ENCODE measurements at places on chromosomes 2 and 18.

- no peak for DNase-seq
These were observed 119.2 kb downstream of the KCNF1 start for GRCh38 chr2:11030909-11031308.

DNA sequence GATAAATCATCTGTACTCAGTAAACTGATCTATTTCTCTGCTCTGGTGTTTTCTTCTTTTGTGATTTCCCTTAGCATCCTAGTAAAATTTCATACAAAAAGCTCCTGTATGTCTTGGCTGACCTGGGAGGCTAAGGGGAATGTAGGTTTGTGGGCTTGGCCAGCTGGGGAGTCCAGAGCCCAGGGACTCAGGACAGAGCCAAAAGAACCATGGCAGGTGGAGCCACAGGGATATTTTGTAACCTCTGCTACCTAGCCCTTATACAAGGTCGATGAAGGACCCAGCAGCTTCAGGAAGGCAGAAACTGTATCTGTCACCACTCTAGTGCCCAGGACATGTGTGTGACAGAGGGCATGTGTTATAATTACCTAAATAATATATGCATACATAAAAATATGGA lies 22.7 kb upstream of the ZCCHC2 start:
- DNase-seq, result no peak

GRCh38 chr2:52097071-52097470 lies 1065.1 kb upstream of the NRXN1 start:
- DNase-seq, result no peak

DNA sequence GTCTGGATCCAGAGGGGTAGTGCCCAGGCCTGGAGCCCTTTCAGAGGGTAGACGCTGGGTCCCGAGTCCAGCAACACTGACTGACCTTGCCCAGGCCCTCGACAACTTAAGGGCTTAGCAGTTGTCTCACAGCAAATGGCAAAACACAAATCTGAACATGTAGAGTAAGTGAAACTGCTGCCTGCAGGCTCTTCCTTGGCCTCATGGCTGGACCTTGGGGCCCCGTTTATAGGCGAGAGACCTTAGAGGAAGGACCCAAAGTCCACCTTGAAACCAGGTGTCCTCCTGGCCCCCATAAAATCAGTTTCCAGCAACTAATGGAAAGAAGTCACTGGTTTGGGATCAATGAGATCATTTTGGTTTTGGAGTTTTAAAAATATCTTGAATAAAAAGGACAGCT lies 154.4 kb downstream of the MYO1B start:
- DNase-seq, result no peak

- DNase-seq, result no peak
These were observed 337.4 kb downstream of the LPIN1 start for GRCh38 chr2:12083713-12084419.

- no peak for DNase-seq
These were observed 10.4 kb downstream of the NR4A2 start for GRCh38 chr2:156322051-156322685.

DNA sequence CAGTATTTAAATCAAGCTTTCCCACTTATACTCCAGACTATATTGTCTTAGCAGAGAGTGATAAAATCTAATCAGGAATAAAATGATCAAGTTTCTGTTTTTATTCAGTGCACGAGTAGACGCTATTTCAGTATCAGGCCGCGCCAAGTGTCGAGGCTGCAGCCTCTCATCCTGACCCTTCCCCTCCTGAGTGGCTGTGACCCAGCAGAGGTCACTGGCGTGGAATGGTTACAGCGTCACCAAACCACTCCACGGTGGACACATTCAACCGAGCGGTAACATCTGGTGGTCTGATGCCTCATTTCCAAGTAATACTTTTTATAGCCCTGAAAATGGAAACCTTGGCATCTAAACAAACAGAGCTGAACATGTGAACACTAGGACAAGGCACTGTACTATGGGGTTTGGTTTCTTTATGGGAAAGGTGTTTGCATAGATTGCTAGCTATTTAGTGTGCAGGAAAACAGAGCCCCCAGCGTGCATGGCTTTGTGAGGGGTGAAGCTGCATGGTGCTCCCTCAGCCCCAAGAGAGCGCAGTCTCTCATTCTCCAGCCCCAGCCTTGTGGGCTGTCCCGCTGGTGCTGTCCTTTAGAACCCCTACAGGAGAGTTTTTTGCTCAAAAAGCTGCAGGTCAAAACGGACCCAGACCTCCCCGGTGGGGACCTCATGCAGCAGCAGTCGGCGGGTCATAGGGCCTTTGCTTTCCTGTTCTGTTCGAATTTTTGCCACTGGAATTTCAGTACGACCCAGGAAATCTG lies 28.4 kb downstream of the FAM228A start:
- no peak for DNase-seq

DNA sequence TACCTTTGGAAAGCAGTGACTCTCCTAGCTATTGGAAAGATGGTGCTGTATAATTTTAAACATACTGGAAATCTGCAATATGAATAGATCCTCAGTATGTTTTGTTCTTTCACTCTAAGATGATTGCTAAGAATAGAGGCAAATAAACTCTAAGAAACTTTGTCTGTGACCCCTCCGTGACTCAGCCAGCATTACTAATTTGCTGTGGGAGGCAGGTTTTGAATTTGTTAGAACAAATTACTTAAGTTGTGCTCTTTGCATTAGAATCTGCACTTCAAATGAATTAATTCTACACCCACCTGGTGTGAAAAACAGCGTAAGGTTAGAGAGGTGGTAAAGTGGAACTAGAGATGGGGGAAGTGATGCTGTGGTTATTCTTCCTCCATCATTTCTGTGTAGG lies 142.2 kb downstream of the RAPGEF4 start:
- DNase-seq, result no peak

- DNase-seq, result no peak
These were observed at the start of gene LRRTM1 for GRCh38 chr2:80303909-80304837. Gene LRRTM1 (minus strand): TSS chr2:80304752. CDS start chr2:80303819, 933 bp downstream.

- no peak for DNase-seq
These were observed 137.5 kb downstream of the DYM start for GRCh38 chr18:49322765-49323490.

GRCh38 chr2:171086352-171087290 lies 74.1 kb downstream of the TLK1 start:
- DNase-seq, result peak; percentile 3

DNA sequence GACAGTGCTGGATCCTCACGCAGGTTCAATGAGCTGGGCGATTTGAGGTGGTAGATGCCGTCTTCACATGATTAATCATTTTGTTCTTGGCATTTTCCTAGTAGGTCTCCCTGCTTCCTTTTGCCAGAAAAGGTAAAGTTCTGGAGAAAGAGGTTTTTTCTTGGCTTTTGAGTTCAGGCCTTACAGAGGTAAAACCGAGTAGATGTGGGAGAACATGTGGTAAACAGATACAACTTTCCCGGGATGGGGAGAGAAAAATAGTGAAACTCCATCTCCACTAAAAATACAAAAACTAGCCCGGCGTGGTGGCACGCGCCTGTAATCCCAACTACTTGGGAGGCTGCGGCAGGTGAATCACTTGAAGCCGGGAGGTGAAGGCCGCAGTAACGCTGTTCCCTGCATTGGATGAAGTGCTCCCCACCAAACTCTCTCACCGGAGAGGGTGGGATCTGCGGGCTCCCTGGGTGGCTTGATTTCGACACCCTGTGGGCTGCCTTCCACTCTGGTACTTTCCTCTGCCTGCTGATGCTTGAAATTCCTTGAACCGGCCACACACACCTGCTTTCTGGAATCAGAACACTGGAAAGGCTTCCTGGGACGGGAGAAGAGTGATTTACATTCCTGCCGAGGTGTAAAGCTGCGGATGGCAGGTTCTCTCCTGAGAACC lies 88.8 kb downstream of the ACTR3 start:
- no peak for DNase-seq

DNA sequence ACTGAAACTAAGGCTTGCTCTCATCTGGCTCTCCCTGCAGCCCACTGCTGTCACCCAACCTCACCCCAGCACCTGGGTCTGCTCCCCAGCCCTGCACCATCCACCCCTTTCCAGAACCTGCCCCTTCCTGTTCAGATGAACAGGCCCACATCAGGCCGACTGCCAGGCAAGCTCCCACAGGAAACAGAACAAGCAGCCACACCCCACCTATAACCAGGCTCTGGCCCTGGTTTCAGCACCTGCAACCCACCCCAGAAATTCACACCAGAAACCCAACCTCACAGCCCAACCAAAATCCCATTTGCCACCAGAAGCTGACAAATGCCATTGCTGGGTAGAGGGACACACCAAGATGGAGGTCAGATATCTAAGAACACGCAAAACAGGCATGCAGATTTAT lies 159.2 kb upstream of the ID2 start:
- no peak for DNase-seq

DNA sequence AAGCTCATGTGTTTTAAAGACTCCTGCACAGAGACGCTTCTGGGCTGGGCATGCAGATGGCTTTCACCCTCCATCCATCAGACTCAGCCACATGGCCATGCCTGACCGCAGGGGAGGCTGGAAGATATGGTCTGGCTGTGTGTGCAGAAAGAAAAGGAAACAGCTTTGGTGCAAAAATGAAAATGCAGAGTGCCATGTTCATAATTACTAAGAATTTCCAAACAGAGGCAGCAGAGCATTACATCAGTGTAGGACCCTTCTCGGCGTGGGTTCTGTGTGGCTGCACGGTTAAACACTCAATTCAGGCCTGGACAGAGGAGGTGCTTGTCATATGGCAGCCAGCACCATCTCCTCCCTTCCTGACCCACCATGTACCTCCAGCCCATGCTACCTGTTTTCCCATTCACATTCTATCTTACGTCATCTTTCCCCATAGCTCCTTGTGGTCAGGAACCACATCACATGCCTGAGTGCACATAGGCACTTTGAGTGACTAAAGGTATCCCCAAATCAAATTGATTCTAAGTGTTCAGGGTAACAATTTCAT lies 200.3 kb upstream of the ID2 start:
- no peak for DNase-seq

DNA sequence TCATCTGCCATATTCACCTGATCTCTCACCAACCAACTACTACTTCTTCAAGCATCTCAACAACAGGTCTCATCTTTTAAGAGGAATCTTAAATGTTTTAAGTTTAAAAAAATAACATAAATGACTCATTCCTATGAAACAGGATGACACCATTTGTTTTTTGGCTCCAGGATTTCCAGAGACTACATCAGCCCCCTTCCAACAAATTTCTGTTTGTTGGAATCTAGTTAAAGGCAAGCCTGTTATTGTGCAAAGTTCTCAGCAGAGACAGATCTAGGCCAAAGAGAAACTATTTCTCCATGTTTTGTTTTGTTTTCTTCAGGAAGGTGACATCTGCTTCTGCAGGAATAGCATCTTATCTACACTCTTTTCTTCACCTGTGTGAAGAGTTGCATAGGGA lies 204.8 kb upstream of the SH3BP4 start:
- DNase-seq, result no peak

- DNase-seq, result no peak
These were observed 60.8 kb downstream of the MYO3B start for GRCh38 chr2:170238776-170239175.

DNA sequence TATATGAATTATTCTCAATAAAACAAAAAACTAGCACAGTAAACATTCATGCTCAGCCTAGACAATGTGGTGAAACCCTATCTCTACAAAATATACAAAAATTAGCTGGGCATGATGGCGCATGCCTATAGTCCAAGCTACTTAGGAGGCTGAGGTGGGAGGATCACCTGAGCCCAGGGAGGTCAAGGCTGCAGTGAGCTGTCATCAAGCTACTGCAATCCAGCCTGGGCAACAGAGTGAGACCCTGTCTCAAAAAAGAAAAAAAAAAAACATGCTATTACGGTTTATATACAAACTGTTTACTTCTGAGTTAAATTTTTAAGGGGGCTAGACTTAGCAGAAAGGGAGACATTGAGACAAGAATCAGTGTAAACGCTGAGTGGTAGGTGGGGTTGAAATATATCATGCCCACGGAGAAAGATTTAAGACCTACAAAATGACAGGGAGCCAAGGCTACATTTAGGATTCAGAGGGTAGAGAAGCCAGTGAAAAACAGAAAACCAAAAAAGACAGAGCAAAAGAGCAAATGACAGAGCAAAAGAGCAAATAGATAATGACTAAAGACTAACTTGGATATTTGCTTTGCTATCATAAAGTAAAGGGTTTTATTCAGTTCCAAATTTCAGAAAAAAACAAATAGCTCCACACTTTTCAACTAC lies 7.5 kb downstream of the TTC32 start:
- no peak for DNase-seq

DNA sequence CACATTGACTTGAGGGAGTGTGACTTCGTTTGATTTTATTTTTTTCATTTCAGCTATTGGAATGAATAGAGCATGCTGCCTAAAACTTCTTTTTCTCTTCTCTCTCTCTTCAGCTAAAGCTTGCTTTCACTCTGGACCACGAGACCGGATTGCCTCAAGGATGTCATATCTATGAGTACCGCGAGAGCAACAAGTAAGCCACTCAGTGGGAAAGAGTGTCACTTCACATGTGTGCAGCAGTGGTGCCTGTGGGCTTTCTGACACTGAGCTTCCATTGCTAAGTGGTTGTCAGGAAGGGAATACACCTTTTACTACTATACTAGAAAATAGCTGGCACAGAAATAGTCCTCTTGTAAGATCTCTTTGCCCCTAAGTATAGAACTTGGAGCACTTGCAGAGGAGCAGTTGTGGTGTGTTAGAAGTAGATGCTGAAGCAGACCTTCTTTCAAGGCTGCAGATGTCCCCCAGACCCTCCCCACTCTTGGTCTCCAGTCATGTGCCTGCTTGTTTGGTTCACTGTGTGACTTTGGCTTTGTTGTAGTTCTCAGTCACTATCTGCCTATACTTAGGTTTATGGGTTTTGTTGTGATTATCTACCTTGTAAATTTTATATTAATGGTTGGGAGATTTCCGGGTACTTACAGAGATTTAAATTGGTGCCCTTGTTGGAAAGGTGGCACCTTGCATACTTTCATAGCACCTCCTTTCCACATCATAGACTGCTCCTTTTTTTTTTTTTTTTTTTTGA lies 78.5 kb upstream of the ALPP start:
- DNase-seq, result no peak

GRCh38 chr2:158723181-158723838 lies 71.8 kb upstream of the DAPL1 start:
- DNase-seq, result no peak

- DNase-seq, result no peak
These were observed 4.0 kb downstream of the TMEM17 start for GRCh38 chr2:62501794-62502500.

- no peak for DNase-seq
These were observed 169.1 kb downstream of the DSEL start for GRCh38 chr18:67347438-67347837.

DNA sequence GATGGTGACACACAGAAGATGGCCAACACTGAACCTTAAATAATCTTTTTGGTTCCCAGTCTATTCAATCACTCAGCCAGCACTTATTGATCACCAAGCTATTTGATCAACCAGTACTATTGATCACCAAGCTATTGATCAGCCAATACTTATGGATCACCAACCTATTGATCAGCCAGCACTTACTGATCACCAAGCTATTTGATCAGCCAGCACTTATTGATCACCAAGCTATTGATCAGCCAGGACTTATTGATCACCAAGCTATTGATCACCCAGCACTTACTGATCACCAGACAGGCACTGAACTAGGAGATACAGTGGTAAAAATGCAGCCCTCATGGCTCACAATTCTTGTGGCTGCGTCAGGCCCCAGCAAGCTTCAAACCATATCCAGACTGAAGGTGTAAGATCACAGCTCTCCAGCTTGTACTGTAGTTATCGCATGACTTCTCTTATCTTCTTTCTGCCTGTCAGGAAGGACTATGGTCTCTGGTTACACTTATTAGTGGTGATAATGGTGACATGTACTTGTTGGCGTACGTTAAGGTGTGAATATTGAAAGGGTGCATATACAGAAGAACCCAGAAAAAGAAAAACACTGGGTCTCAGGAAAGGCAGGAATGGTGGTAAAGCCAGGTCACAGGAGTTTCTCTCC lies 18.4 kb upstream of the B3GNT2 start:
- DNase-seq, result no peak

- no peak for DNase-seq
These were observed 53.8 kb upstream of the SPTBN1 start for GRCh38 chr2:54402350-54402749.

All from DMS 273 treated with DMSO at 0.1 percent for 48 hours (cell line).